WTC11 (cell line): ENCODE measurements at places on chromosomes 5 and 9.

GRCh38 chr9:129708793-129709192 lies 43.3 kb downstream of the PRRX2 start:
- DNase-seq, result no peak

DNA sequence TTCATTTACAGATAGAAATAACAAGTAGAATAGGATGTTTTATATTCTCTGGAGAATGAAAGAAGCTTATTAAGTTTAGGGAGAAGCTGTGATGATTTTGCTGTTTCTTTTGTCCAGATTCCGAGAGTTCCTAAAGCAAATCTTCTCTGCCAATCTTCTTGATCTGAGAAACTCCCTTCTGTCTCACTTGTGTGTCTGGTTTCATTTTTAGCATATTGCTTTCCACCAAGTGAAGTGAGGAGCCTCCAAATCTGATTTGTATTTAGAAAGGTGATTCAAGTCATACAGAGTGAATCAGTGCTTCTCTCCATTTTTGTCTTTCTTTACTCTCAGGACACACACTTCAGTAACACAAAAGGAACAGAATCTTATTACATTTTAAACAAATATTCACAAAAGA lies 48.4 kb downstream of the STX17 start:
- no peak for DNase-seq

DNA sequence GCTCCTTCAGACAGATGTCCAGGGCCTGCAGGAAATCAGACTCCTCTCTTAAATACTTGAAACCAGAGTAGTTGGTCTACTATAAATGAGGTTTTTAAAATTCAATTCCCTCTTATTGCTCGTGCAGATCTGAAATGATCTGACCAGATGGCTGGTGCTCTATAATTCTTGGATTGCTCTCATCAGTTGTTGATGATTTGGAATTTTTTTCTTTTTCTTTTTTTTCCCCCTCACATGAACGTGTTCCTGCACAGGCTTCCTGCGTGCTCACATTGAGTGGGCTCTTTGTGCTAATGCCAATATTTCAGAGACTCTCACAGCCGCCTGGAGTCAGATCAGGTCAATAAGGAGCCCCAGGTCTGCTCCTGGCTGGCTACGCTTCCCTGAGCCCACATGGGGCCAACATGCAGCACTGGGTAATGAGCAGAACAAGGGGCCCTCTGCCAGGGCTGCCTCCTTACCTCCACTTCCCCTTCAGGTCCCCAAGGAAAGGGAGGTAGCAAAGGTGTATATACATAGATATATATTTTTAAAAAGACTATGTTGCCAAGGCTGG lies 82.0 kb downstream of the SIL1 start:
- DNase-seq, result no peak

- DNase-seq, result no peak
These were observed 90.5 kb downstream of the SH3TC2 start for GRCh38 chr5:148972396-148972795.

DNA sequence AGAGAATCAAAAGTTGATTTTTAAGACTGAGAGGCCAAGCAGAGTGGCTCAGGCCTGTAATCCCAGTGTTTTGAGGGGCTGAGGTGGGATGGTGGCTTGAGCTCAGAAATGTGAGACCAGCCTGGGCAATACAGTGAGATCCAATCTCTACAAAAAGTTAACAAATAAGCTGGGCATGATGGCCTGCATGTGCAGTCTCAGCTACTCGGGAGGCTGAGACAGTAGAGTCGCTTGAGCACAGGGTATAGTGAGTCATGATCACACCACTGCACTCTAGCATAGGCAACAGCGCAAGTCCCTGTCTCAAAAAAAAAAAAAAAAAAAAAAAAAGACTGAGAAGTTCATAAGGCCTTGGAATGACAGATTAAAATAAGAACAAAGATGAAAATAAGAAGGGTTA lies 177.2 kb downstream of the TMEM232 start:
- DNase-seq, result no peak

DNA sequence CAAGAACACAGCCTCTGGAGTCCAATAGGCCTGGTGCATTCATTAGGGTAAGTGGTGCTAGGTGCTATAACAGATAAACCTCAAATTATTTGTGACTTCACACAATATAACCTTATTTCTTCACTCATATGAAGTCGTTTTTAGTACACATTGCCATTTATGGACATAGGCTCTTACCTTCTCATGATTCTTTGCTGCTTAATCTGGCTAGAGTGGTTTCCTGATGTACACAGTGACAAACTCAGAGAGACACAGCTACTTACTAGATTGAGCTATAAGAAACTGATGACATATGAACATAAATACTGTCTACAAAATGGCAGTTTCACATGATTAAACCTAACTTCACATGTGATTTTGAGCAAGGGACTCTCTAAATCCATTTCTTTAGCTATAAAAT lies 14.2 kb upstream of the SUB1 start:
- DNase-seq, result no peak

DNA sequence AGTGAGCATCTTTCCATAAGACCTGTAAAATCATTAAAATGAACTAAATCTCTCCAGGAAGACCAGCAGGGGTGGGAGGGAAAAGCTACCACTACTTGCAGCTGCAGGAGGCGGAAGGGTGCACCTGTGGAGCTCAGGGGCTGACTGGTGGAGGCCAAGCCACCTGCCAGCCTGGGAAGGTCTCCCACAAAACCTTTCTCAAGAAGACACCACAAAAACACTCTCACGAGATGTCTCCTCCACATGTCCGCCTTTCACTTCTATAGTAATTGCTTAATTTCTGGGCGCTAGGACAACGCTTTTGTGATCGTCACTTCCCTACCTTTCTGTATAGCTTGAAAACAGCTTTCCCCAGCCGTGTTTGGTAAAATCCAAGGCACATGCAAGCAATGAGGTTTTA lies 114.4 kb downstream of the ROR2 start:
- DNase-seq, result no peak

GRCh38 chr9:37528652-37529471 lies 43.1 kb downstream of the POLR1E start:
- no peak for DNase-seq

GRCh38 chr5:177357146-177357458 lies 622 bp upstream of the RGS14 start:
- DNase-seq, result no peak

- no peak for DNase-seq
These were observed 174.0 kb upstream of the ZNF618 start for GRCh38 chr9:113701774-113702755.

DNA sequence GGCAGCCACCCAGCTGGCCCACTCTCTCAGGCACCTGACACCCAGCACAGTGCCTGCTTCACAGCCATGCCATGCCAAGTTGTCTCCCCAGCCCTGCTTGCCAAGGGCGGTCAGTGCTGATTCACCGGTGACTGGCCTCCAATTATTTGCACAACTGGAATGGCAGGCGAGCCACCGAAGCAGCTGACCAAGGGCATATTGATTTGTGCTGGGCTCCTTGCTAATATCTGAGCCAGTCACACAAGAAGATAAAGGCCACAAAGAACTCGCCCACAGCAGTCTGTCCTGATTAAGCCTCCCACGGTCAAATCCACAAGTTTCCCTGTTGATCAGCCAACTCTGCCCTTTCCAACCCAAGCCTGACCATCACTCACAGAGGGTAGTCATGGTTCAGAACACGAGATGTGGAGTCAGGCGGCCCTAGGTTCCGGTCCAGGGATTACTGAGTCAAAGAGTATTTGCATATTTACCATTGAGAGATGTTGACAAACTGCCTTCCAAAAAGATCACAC lies 6.4 kb upstream of the EEIG1 start:
- no peak for DNase-seq

GRCh38 chr9:127569886-127570401 lies 42.1 kb upstream of the STXBP1 start:
- no peak for DNase-seq

GRCh38 chr5:135100011-135100410 lies 66.0 kb upstream of the PITX1 start:
- DNase-seq, result no peak

DNA sequence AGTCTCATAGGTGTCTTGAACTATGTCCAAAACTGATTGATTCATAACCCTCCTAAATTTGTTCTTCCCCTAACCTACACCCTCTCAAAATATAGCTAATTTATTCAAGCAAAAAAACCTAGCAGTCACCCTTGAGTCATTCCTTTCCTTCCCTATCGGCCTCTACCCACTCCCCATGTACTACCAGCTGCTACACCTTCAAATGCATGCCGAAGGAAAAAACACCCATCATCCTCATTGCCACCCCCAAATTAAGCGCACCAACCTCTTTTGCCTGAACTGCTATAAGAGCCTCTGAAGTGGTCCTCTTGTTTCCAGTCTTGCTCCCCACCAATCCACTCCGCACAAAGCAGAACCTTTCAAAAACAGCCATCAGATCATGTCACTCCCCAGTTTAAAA lies 12.6 kb downstream of the LIFR start:
- DNase-seq, result no peak

DNA sequence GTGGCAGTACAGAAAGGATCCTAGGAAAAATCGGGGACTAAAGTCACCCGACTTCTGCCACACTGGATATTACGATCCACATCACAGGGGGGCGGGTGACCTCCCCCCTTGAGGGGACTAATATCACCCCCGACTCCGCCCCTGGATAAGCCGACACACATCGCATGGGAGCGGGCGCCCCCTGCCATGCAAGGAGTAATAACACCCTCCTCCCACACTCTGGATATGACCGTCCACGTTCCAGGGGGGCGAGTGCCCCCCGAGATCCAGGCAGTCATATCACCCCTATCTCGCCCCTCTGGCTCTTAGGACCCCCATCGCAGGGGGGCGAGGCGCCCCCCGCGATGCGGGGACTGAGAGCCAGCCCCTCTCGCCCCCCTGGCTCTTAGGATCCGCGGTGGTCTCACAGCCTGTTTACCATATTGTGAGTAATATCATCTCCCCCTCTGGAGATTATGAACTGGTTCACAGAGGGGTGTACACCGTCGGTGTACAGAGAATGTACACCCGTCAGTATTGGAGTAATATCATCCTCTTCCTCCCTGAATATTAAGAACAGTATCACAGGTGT lies 423.0 kb downstream of the DIRAS2 start:
- peak; percentile 75 for DNase-seq

- DNase-seq, result no peak
These were observed 481.9 kb downstream of the KDM4C start for GRCh38 chr9:7239708-7240107.

- no peak for DNase-seq
These were observed 145.6 kb upstream of the CDH12 start for GRCh38 chr5:22998774-22999173.

DNA sequence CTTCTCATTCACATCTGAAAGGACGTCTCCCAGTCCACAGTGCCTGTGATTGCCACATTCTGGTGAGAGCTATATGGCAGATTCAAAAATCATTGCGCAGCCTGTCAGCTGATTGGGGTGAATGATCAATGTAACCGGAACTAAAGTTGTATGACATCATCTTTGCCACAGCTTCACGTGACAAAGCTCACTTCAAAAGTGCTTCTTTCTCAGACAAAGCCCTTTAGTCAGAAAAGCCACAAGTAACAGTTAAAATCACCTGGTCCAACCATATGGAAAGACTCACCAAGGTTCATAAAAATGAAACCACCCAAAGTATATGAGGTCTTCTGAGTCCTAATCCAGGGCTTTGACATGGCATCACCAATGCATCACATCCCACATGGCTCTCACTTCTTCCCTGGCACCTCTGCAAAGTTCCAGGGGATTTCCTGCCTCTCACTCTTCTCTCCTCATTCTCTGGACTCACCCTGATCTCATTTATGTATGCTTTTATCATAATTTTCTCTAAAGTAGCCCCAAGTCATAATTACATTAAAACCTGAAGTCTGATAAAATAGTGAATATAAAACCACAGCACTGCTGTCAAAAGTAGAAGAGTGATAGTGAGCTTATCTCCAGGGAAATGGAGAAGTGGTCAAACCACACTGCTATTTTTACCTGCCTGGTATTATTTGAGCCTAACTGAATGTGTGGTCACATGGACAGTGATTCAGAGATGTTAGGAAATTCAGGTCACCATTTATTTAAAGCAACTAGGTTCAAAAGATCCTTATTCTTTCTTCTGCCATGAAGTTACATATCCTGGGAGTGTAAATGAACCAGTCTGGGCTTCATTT lies 193.1 kb upstream of the PTGER4 start:
- DNase-seq, result no peak

DNA sequence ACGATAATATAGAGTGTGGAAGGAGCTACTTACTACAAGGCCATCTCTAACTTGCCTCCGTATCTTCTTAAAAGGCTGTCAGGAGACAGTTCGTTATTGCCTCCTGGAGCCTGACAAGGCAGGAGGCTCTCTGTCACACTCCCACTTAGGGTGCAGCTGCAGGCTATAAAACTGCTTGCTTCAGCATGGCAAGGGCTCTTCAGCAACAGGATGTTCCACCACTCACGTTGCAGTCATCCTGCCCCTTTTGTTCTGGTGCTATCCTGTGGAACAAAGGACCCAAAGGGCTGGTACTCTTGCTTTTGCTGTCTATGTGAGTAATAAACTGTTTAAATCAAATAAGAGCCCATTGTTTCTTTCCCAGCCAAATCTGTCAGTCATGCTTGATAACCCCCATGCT lies 508.9 kb downstream of the NTRK2 start:
- DNase-seq, result no peak

DNA sequence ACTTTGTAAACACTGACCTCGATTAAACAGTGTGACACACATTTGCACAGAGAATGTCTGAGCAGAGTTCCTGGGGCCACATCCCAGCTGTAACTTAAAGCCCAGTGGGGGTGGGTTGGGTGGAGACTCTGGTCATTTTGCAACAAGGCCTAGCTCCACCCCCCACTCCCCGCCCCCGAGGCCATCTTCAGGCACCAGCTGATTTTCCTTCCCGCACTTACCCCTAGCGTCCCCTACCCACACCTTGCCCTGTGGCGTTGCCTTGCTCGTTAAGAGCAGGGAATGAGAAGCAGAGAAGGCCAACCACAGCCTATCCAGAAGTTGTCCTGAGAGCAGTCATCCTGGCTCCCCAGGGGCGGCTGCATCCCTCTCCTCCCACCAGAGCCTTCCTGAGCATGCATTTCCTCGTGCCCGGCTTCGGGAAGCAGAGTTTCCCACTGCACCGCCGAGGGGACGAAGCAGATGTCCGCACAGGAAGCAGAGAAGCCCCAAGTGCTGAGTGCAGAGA lies 101.7 kb upstream of the SARDH start:
- peak; percentile 62 for DNase-seq

- no peak for DNase-seq
These were observed 29.1 kb upstream of the ANKRD31 start for GRCh38 chr5:75265731-75266130.

DNA sequence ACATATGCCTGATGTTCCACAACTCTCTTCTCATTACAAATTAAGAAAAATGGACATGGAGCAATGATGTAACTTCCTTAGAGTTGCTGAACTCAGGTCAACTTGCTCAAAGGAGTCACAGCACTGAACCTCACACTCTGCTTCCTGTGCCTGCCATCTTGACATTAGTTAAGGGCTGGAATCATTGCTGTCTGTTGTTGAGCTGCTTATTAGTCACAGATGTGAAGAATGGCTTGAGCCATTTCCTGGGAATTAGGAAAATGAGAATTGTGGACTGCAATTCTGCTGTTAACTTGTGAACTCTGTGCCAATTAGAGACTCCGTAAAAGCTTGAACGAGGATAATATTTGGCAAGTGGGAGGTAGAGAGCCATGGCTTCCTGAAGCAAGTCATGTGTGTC lies 212.0 kb downstream of the ADAMTS12 start:
- DNase-seq, result no peak
